ENCODE measurements at places on chromosomes 7 and 10. TPM values are rescaled to one million over a fixed set of nuclear protein-coding genes. Genes with fewer than 3 reads are reported as not detected.

ASIC3 gene
- not detected for total RNA-seq

MTG1 gene
- 19.3 TPM for total RNA-seq

MSRB2 gene
- 15.0 TPM for total RNA-seq

SDK1 gene
- 0.25 TPM for total RNA-seq

TRPV5 gene
- not detected for total RNA-seq

CUBN gene
- 2.2 TPM for total RNA-seq

EIF5AL1 gene
- 0.53 TPM for total RNA-seq

ACSL5 gene
- 0.92 TPM for total RNA-seq

OGDHL gene
- total RNA-seq: 0.26 TPM

VTI1A gene
- 22.9 TPM for total RNA-seq

IFIT1B gene
- total RNA-seq: 0.06 TPM

ZNF33B gene
- total RNA-seq: 3.3 TPM

STEAP1 gene
- total RNA-seq: 73.1 TPM

SMKR1 gene
- total RNA-seq: not detected

NXPH1 gene
- total RNA-seq: not detected

LLCFC1 gene
- total RNA-seq: not detected

KAZALD1 gene
- 78.5 TPM for total RNA-seq

TMEM130 gene
- total RNA-seq: 0.25 TPM

SEC61A2 gene
- 6.7 TPM for total RNA-seq

ATXN7L1 gene
- total RNA-seq: 8.6 TPM

TMEM273 gene
- total RNA-seq: 0.37 TPM

FAM53B gene
- total RNA-seq: 8.3 TPM

FEZF1 gene
- total RNA-seq: not detected

OR2A5 gene
- not detected for total RNA-seq

AGBL3 gene
- 1.6 TPM for total RNA-seq

AKR1B15 gene
- not detected for total RNA-seq

CXCL12 gene
- 1,285 TPM for total RNA-seq

CLDN3 gene
- not detected for total RNA-seq

MYO1G gene
- total RNA-seq: under 0.01 TPM

NKX2-3 gene
- not detected for total RNA-seq

ELAPOR2 gene
- total RNA-seq: 3.3 TPM

PAOX gene
- total RNA-seq: 5.4 TPM

CALHM3 gene
- not detected for total RNA-seq

BTBD16 gene
- total RNA-seq: 0.40 TPM

BRI3 gene
- 120 TPM for total RNA-seq

CDHR1 gene
- not detected for total RNA-seq

PRR15 gene
- total RNA-seq: 0.19 TPM

PON3 gene
- not detected for total RNA-seq
